Fibroblast of mammary gland (primary cell): ENCODE measurements at places on chromosomes 6 and 20.

DNA sequence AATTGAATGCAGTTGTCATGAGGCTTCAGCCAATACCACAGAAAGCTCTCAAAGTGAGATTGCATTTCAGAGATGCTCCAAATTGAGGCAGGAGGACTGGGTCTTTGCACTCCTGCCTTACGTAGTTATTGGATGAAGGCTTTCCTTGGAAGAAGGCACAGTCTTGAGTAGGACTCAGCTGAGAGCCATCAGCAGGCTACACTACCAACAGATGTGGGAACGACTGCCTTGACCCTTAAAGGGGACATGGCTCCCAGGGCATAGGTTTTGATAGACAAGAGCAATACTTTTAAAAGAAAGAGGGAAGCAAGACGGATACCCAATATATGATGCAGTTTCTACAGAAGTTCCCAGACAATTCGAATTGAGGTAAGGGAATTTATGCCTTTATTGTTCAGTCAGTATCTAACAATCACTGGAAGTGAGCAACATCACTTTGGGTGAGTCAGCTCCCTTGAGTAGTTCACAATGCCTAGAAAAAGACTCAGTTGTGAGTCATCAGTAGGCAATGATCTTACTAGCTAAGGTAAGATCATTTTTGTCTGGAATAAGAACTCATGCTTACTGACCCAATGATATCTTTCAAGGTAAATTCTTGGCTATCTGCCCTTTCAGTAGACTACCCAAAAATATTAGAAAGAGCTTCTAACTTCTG is 390.8 kb downstream of the GJA1 start:
- DNase-seq: peak; percentile 96

- DNase-seq: peak; percentile 42
Observed at GRCh38 chr6:159104163-159104925, 59.6 kb upstream of the TAGAP start.

DNA sequence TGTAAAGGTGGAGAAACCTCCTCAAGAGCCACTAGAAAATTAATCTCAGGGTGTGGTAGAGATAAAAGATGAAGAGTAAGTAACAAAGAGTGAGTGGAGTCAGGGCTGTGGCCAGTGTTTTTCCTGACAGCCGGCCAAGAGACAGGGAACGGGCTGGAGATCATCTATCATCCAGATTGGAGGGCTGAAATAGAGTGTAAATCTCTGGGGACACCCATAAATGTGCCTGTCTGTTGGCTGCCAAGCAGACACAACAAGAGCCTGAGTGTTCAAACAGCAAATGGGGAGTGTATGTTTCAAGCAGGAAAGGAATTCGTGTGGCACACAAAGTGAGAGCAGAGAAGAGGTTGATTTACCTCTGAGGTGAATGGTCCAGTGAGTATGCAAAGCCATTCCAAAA is 326.4 kb upstream of the KHDRBS2 start:
- DNase-seq: no peak

DNA sequence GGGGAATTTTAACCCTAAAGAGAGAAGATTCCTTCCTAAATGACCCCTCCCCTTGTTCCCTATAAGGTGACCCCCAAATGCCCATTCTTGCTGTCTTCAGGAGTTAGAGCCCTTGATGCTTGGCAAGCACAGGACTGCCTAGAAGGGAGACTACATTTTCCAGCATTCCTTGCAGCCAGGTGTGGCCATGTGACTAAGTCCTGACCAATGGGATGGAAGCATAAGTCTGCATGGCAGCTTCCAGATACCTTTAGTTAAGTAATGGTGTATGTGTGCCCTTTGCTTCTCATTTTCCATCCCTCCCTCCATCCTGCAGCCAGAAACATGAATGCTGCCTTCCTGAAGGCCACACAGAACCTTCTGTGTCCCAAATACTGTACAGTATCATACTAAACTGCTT is 5.5 kb downstream of the BFSP1 start:
- DNase-seq: peak; percentile 16

- DNase-seq: peak; percentile 92
Observed at GRCh38 chr6:37713529-37714119, 15.9 kb upstream of the MDGA1 start.

DNA sequence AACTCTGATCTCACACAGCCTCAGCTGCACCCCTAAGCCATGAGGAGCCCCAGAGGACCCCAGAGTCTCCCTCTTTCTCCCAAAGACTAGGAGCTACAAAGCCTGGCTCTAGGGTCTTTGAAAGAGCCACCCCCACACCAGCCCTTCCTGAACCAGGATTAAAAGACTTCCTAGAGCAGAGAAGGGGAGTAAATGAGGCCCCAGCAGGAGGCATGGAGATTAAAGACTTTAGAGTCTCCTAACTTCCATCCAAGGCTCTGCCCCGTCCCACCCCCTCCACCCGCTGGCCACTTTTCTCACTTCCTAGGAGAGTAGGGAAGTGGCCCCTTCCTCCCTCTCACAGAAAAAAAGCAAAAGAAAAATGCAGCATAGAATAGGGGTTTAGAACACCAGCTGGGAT is 1.7 kb downstream of the PREX1 start:
- no peak for DNase-seq

GRCh38 chr6:167524261-167525111 is 199.6 kb downstream of the TTLL2 start:
- DNase-seq: no peak

DNA sequence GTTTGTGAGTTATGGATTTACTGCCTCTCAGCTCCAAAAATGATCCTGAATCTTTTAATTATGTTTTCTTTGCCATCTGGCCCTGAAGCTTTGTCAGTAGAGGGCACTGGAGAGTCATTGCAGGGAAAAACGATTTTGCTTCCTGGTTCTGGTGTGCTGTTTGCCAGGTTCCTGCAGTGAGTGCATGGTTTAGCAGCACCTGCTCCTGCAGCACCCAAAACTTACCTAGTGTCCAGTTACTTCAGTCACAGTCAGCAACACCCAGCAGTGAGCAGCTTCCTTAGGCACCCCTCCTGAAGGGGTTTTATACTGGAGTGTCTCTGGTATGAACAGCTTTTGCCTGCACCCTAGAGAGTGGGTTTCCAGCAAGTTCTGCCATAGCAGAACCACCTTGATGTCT is 6.0 kb upstream of the TRIM26 start:
- DNase-seq: peak; percentile 54
